ENCODE measurements at places on chromosomes 7 and 10. TPM values are rescaled to one million over a fixed set of nuclear protein-coding genes. Genes with fewer than 3 reads are reported as not detected.
A peak's percentile ranks its signal among the peaks of the same experiment; 100 is the strongest.

DNA sequence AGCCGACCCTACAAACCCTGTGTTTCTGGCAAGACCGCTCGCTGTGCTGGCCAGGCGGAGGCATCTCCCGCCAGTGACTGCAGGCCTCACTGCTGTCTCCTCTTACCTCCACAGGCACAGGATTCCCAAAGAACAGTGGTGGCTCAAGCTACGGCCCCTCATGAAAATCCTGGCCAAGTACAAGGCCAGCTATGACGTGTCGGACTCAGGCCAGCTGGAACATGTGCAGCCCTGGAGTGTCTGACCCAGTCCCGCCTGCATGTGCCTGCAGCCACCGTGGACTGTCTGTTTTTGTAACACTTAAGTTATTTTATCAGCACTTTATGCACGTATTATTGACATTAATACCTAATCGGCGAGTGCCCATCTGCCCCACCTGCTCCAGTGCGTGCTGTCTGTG, 36.2 kb downstream of the PITRM1 start:
- H3K36me3 ChIP-seq, result peaks cover 96% of the 10 kb centered on the region
- no peak overlapping the region for H3K4me3 ChIP-seq
- DNase-seq, result no peak
- no peak overlapping the region for H3K27ac ChIP-seq
- no peaks in the 10 kb centered on the region for H3K4me1 ChIP-seq

GRCh38 chr7:42736931-42737330, 174.9 kb downstream of the C7orf25 start:
- no peaks in the 10 kb centered on the region for H3K27me3 ChIP-seq
- H3K4me3 ChIP-seq, result no peak overlapping the region
- no peak for DNase-seq
- no peaks in the 10 kb centered on the region for H3K36me3 ChIP-seq
- H3K4me1 ChIP-seq, result peaks cover 6% of the 10 kb centered on the region

DNA sequence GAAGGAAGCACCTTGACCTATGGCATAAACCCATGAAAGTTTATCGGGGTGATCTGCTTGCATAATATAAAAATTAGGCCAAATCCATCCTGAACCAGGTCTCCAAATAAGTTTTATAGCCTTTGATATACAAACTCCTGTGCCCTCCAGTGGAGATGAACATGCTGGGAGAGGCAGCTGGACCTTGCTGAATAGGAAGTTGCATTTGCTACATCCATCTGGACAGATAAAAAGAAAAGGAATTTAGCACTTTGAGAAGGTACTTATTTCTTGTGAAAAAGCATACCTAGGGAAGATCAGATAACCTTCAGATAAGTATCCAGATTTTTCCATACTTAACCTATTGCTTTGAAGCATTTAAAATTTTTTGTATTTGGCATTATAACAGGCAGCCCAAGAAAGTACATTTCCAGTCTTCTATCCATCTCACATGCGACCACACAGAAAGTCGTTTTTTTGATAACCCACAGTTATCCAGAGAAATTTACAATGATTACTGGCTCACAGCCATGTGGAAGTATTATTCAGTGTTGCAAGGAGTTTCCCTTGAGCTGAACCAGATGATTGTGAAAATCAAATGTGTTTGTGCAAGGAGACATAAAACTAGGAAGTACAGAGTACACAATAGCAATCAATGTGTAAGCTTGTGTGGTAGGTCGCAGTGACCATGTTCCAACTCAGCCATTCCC, 124.4 kb upstream of the STK17A start:
- no peak overlapping the region for H3K27ac ChIP-seq
- no peaks in the 10 kb centered on the region for H3K27me3 ChIP-seq
- no peak overlapping the region for H3K4me3 ChIP-seq
- DNase-seq, result no peak
- no peaks in the 10 kb centered on the region for H3K36me3 ChIP-seq

Gene ZNF239
- 3.5 TPM for total RNA-seq

DNA sequence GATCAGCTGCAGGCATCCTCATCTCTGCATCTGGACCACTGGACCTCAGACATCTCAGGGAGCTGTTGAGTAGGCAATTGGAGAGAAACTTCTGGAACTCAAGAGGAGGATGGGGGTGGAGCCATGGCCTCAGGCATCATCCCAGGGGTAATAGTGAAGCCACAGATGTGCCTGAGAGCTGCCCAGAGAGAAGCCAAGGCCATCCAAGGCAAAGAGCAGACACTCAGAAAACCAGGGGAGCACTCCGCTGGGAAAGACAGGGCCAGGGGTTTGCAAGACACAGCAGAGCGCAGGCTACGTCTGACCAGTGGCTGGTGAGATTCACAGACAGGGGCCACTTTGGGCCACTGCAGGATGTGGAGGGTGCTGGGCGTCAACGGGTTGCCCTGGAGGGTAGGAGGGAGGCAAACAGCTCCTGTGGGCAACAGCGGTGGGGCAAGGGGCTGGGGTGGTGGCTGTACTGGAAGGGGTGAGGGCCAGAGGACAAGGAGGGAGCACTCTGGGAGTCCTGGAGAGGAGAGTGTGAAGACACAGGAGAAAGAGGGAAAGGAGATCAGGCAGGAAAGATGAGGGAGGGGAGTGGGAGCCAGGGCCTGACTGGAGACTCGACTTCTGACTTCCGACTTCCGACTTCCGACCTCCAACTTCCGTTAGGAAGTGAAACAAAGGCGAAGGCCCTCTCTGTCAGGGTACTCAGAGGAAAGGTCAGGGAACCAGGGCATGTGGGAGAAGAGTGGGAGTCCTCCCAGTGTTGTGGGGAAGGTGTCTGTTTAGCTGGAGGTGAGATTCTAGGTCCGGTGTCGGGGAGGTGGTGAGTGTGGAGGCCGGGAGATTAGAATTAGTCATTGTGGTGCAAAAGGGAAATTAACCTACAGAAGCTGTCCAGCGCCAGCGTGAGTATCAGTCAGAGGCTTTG, 69.7 kb upstream of the ANTXRL start:
- no peaks in the 10 kb centered on the region for H3K36me3 ChIP-seq
- no peaks in the 10 kb centered on the region for H3K4me1 ChIP-seq
- H3K27me3 ChIP-seq, result no peaks in the 10 kb centered on the region
- peak; percentile 45 for DNase-seq

DNA sequence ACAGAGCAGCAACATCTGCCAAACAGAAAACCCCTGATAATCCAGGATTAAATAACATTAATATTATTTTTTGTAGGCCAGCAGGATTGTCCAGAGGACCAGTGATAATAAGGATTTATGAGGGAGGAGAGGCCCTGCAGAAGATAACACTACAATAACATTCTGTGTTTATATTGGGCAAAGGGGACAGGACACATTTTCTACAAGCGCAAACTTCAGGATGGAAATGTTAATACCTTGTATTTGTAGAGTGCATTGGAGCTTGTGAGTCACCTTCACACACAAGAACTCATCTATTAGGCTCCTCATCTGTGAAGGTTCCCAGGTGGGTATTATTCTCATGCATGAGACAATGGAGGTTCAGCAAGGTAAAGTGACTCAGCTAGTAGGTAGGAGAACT, 51.0 kb downstream of the BAMBI start:
- H3K4me1 ChIP-seq, result no peaks in the 10 kb centered on the region
- no peak overlapping the region for H3K27ac ChIP-seq
- DNase-seq, result no peak
- no peak overlapping the region for H3K4me3 ChIP-seq

Gene TFR2
- 0.41 TPM for total RNA-seq

Gene POLR2J2
- 14.1 TPM for total RNA-seq

Gene HDAC9
- 52.4 TPM for total RNA-seq

DNA sequence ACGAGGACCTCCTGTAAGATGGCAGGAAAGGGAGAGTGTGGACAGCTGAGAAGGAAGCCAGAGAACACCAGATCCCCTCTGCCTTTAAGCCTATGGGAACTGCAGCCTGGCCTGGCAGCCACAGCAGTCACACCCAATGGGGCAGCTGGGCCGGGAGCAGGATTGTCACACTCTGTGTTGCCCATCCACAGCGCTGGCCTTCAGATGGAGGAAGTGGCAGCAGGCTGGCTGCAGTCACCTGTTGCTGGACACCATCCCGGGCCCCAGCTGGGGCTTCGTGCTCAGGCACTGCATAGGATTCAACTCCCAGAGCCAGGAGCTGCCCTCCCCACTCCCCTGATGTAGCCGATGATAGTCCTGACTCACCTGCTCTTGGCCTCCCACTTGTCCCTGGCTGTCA, 114.4 kb downstream of the COL13A1 start:
- no peaks in the 10 kb centered on the region for H3K36me3 ChIP-seq
- no peak overlapping the region for H3K27ac ChIP-seq
- peaks cover 21% of the 10 kb centered on the region for H3K4me1 ChIP-seq
- no peak for DNase-seq
- no peaks in the 10 kb centered on the region for H3K27me3 ChIP-seq
- H3K4me3 ChIP-seq, result no peak overlapping the region

- H3K36me3 ChIP-seq, result no peaks in the 10 kb centered on the region
- H3K27ac ChIP-seq, result no peak overlapping the region
- H3K4me3 ChIP-seq, result no peak overlapping the region
- no peaks in the 10 kb centered on the region for H3K27me3 ChIP-seq
These were observed 75.4 kb downstream of the ATXN7L1 start for GRCh38 chr7:105800849-105801534.

Gene OR6B1
- total RNA-seq, result not detected

Gene ZDHHC6
- total RNA-seq, result 34.9 TPM

DNA sequence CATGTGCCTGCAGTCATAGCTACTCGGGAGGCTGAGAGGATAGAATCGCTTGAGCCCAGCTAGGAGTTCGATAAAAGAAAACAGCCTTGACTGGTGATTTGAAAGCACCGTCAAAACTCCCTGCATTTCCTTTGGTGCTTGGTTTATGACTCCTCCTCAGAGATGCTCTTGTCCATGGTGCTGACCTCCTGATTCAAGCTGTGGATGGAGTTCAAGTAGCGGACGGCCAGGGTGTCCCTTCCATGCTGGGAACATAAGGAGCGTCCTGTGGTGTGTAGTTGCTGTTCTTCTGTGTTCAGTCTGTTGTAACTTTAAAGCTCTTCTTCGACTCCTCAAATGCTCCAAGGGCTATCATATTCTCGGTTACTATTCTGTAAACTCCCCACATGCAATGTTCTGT, 382.5 kb upstream of the KIAA1217 start:
- DNase-seq, result no peak
- no peaks in the 10 kb centered on the region for H3K4me1 ChIP-seq
- H3K27ac ChIP-seq, result no peak overlapping the region
- no peaks in the 10 kb centered on the region for H3K36me3 ChIP-seq
- H3K27me3 ChIP-seq, result no peaks in the 10 kb centered on the region
- H3K4me3 ChIP-seq, result no peak overlapping the region

Measured in upper lobe of right lung (tissue), 1 donor.